Kidney (tissue), 22 donors: ENCODE measurements at places on chromosomes 12 and 14. TPM values are rescaled to one million over a fixed set of nuclear protein-coding genes. Genes with fewer than 3 reads are reported as not detected.

- DNase-seq, result peak; percentile 84
Observed at GRCh38 chr12:13147688-13148484, 44.4 kb upstream of the GSG1 start.

- DNase-seq, result no peak
Observed at GRCh38 chr14:94921882-94922585, 152.1 kb upstream of the GSC start.

DNA sequence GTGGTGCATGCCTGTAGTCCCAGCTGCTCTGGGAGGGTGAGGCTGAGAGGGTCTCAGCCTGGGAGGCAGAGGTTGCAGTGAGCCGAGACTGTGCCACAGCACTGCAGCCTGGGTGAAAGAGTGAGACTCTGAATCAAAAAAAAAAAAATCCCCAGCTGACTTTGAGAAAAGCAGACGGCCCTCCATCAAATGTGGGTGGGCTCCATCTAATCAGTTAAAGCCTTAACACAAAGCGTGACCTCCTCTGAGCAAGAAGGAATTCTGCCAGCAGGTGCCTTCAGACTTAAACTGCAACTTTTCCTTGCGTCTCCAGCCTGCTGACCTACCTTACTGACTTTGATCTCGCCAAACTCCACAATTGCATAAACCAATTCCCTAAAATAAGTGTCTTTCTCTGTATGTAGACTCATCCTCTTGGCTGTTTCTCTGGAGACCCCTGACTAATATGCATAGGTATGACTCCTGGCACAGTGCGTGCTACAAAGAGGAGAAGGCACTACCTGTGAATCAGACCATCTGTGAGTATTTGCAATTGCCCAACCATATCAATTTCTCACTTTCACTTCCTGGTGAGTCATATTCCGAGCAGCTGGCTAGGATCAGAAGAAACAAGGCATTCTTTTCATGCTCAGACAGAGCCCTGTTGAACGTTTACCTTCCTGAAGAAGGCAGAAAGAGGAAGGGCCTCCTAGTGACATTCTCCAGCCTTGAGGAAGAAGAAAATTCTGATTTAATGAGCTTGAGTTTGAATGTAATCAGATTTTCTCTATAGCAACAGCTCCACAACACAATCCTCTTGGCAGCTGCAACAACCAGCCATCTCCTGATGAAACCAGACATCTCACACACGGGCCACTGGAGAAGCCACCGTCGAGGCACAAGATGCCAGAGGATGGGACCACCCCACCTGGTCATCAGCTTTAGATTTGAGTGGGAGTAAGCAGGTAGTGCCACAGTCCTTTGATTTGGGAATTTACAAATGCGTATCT is 54.3 kb downstream of the CLMN start:
- DNase-seq, result peak; percentile 81

DNA sequence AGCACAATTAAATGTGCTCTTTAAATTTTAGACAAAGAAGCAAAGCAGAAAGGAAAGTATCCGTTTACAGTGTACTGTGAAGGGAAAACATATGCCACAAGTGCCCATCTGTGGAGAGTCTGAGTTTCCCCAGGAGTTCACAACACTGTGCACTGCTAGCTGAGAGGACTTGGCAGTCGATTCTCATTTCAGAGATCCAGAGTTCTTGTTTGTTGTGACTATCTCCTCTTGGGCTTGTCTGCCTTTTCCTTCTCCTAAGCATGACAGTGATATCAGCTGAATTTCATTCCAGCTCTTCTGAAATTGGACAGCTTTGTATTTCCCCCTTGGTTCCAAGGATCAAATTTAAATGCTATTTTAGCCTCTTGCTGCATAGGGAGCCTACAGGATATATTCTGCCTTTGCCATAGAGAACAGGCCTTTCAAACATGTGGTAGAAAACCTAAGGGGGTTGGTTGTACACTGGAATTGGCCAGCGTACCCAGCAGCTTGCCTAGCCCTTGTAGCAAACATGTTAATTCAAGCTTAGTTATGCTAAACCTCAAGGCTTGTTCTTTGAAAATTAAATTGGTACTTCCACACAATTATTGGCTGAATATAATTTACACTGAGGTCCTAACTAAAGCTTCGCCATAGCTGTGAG is 259.2 kb upstream of the NOVA1 start:
- DNase-seq, result no peak

DNA sequence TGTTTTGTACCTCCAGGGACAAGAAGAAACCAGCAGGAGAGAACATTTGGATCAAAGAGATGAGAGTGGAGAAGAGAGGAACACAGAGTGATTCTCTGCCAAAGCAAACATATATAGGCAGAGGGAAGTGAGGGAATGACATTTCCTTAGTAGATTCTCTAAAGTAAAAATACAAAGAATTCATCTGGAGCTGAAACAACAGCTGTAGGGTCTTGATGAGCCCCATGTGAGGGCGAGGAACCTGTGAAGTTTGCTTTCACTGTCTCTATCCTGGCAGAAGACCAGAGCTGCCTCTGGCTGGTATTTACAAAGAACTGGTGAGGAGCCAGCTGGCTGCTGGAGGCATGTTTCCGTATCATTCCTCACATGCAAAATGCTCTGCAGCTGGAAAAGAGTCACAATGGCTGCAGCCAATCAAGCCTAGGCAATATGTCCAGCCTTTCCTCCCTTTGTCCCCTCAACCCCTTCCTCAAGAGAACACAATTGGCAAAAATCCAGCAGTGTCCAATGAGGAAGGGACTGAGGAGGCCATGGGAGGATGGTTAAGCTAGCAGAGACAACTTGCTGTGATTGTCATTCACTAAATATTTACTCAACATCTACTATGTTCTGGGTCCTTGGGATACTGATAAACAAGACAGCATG is 122.5 kb downstream of the PHLDA1 start:
- no peak for DNase-seq

DNA sequence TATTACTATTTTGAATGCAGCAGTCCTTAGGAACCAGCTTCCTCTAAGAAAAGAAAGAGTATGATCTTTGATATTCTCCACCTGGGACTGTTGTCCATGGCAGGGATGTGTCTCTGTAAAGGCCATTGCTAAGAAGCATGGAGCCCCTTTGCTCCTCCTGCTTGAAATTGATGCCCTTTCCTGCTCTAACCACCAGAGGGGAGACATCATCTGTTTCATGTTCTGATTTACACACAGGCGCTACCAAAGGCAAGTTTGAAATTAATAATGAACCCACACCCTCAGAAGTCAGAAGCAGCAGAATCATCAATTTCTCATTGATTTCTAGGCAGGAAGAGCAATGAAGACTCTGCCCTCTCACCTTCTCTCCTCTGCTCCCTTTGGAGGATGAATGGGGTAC is 253.8 kb downstream of the RMST start:
- DNase-seq, result peak; percentile 10

DNA sequence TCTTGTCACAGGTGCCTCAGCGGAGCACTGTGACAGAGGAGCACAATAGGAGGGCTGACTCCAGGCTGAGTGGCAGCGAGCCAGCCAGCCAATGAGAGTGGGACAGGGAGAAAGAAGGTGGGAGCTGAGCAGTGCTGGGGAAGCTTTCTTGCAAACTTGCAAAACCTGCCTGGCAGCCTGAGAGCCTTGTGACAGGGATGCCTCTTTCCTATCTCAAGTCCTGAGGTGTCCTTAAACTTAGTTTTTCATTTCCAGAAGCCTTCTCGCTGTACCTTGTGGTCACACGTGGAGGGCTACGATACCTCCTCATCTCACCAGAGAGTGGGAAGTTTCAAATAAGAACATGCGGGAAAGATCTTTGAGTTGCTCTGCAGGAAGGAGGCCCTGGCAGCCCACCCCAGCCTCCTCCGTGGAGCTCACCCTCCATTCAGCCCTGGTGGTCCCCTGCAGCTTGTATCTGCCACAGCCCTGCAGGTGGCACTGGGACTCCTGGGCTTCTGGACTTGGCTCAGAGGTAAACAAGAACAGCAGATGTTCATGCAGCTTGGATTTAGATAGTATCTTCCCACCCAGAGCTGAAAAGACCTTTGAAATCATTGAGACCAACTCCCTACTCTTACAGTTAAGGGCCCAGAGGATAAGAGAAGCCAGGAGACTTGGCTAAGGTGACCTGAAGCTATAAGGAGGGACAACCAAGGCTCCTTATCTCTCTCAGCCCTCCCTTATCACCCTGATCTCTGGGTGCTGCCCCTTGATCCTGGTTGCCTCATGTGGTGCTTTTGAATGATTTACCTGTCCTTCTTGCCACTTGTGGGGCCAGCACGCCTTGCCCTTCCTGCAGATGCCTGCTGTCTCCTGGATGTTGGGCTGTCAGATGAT is 153.5 kb upstream of the MAX start:
- DNase-seq, result peak; percentile 84

DNA sequence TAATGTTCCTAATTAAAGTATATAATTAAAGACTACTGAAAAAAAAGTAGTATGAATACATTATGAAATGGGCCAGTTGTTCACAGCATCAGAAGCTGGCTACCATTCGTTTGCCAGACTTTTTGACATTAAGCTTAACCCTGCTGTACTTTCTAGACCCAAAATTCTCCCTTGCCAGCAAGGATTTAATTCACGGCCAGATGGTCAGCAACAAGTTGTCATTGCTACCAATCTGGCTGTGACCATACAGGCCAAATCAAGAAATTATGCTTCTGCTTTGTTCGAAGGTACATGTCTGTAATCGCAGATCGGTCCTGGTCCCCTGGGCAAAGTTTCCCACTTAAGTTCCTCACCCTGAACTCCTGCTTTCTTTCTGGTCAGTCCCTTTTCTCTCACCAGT is 217.7 kb upstream of the ATXN7L3B start:
- DNase-seq, result no peak

GRCh38 chr14:64074961-64075612 is 219.1 kb downstream of the ESR2 start:
- DNase-seq, result peak; percentile 22

- no peak for DNase-seq
Observed at GRCh38 chr12:96514328-96514727, 25.0 kb downstream of the CFAP54 start.

DNA sequence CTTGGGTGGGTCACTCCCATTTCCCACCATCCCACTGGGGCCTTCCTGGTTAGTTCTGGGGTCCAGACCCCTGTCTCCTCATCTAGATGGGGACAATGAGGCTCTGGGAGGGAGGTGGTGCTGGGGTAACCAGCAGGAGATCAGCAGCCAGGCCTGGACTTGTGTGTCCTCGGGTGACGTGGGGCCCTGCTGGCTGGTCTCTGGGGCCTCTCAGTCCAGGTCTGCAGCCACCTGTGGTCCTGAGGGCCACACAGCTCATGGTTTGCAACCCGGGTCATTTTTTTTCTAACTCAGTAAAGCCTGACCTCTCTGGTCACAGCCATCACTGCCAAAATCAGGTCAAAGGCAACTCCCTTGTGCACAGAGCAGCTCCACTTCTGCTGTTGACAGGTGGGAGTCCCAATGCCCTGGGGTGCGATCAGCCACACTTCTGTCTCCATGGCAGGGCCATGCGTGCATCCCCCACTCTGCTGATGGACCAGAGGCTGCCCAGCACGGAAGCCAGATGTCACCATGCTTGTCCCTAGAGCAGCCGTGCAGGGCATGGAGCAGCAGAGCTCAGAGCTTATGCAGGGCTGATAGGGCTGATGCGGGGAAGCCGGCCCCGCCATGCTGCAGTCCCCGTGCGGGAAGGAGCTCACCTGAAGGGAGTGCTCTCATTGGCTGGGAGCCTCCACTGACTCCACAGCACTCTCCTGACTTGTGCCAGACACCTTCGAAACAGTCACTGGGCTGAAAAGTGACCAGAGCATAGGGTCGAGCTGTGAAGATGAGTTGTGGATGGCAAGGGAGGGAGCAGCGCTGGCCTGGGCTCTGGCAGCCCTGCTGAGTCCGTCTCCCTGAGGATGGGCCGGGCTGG is 250.9 kb downstream of the ADGRD1 start:
- DNase-seq, result no peak

DNA sequence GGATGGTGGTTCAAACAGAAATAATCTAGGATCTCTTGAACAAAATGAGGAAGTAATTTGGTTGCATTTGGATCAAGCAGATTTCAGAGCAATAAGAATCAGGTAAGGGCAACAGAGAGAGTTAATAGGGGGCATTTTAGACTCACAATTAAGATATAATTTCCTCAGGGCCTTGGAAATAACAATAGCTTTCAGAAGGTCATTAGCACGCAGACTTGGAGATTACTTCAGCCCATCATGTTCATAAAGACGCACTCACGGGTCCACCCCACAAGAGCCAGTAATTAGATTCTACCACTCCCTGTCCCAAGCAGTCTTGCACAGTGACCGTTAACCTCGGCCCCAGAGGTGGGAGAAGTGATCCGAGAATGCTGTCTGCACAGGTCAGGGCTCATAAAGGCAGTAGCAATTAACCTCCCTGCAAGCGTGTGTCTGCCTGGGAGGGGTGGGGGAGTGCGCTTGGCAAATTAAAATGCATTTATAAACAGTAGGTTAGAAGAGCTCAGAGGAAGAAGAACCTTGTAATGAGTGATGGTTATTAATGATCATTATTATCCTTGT is 125.7 kb upstream of the CCDC196 start:
- DNase-seq, result peak; percentile 73

GRCh38 chr14:36588788-36589187 is 6.4 kb upstream of the NKX2-8 start:
- no peak for DNase-seq

The SMCO2 gene
- total RNA-seq, result 0.38 TPM

The SLC39A2 gene
- not detected for total RNA-seq

The ITPK1 gene
- 92.0 TPM for total RNA-seq
